ENCODE measurements at places on chromosomes 7 and 10.
A peak's percentile ranks its signal among the peaks of the same experiment; 100 is the strongest.

DNA sequence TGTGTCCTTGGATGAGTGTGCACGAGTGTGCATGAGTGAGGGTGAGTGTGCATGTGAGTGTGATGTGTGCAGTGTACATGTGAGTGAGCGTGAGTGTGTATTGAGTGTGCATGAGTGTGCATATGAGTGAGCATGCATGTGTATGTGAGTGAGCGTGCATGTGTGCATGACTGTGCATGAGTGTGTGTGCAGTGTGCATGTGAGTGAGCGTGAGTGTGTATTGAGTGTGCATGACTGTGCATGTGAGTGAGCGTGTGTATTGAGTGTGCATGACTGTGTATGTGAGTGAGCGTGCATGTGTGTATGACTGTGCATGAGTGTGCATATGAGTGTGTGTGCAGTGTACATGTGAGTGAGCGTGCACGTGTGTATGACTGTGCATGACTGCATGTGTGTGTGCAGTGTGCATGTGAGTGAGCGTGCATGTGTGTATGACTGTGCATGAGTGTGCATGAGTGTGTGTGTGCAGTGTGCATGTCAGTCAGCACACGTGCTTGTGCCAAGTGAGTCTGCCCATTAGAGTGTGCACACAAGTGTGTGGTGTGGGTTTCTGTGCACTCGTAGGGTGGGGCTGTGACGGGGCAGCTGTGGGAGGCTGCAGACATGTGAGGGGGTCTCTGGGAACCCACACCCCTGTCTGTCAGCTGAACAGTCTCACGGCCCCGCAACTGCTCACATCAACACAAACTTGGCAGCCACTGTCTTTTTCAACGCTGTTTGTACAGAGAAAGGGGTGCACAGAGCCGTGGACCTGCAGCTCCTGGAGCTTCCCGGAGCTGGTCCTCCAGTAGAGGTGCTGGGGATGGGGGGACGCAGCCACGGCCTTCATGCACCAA lies 14.8 kb downstream of the FOXL3 start:
- H3K4me1 ChIP-seq = no peaks in the 10 kb centered on the region
- no peak overlapping the region for H3K27ac ChIP-seq
- H3K27me3 ChIP-seq = peaks cover 2% of the 10 kb centered on the region
- H3K4me3 ChIP-seq = no peak overlapping the region
- DNase-seq = no peak

- H3K4me1 ChIP-seq = no peaks in the 10 kb centered on the region
- H3K4me3 ChIP-seq = no peak overlapping the region
- H3K36me3 ChIP-seq = no peaks in the 10 kb centered on the region
- no peak overlapping the region for H3K27ac ChIP-seq
- peak; percentile 84 for DNase-seq
- H3K27me3 ChIP-seq = no peaks in the 10 kb centered on the region
Observed at GRCh38 chr7:47435889-47436312, 146.0 kb downstream of the TNS3 start.

- no peaks in the 10 kb centered on the region for H3K36me3 ChIP-seq
- no peak overlapping the region for H3K27ac ChIP-seq
- DNase-seq = no peak
- H3K4me3 ChIP-seq = no peak overlapping the region
- H3K27me3 ChIP-seq = peaks cover 18% of the 10 kb centered on the region
- H3K4me1 ChIP-seq = peaks cover 4% of the 10 kb centered on the region
Observed at GRCh38 chr10:12482587-12482986, 133.2 kb downstream of the CAMK1D start.

DNA sequence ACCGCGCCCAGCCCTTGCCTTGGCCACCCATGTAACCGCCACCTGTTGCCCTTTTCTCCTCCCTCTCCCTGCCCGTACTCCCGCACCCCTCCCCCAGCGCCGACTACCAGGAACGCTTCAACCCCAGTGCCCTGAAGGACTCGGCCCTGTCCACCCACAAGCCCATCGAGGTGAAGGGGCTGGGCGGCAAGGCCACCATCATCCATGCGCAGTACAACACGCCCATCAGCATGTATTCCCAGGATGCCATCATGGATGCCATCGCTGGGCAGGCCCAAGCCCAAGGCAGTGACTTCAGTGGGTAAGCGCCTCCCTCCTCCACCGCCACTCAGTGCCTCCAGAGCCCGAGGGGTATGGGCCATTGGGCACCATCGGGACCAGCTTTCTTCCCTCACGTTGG lies 18.7 kb downstream of the LDB3 start:
- no peak overlapping the region for H3K4me3 ChIP-seq
- H3K4me1 ChIP-seq = peaks cover 23% of the 10 kb centered on the region
- no peaks in the 10 kb centered on the region for H3K36me3 ChIP-seq
- no peak for DNase-seq
- no peak overlapping the region for H3K27ac ChIP-seq
- H3K27me3 ChIP-seq = no peaks in the 10 kb centered on the region

DNA sequence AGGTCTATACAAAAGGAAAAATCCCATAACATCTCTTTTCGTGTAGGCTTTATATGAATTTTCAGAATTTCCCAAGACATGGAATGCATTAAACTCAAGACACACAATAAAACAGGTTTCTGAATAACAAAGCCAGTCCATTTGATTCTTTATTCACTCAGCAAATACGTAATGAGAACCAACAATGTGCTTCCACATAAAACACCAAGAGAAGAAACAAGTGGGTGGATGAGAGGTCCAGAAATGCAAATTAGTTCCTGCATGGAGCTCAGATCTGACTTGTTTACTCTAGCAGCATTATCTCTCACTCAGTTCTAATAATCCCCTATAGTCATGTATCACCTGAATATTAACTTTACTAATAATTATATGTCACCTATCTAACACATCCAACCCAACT lies 249.5 kb downstream of the LRRTM3 start:
- DNase-seq = no peak
- no peaks in the 10 kb centered on the region for H3K4me1 ChIP-seq

DNA sequence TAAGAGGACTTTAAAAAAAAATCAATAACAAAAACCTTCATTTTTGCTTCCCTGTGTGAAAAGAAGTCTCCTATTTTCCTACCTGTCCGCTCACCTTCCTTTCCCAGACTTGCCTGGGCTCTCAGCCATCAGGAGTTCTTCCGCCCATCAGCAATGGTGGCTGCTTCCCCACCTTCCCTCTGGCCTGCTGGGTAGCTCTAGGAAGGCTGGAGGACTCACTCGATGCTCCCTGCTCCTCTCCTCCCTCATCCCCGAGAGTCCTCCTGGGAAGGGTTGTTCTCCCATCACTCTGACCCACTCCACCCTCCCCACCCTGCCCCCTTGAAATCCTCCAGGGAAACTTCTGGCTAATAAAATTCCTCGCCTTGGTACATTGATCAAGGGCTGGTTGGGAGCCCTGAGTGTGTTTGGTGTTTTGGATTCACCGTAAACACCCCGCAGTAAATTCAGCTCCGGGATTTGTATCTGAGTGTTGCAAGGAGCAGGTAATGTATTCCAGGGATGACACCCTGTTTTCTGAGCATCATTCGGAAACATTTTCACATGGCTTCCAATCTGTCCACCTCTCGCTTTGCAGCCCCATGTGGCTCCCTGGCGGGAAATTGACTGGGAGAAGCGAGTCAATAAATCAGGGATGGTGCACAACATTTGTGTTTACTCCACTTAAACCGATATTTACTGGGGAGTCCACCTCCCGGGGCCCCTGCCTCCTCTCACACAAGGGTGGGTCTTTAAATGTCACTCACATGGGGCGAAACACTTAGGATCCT lies 126.4 kb upstream of the SDK1 start:
- DNase-seq = no peak
- no peaks in the 10 kb centered on the region for H3K36me3 ChIP-seq
- H3K4me1 ChIP-seq = no peaks in the 10 kb centered on the region
- no peaks in the 10 kb centered on the region for H3K27me3 ChIP-seq

DNA sequence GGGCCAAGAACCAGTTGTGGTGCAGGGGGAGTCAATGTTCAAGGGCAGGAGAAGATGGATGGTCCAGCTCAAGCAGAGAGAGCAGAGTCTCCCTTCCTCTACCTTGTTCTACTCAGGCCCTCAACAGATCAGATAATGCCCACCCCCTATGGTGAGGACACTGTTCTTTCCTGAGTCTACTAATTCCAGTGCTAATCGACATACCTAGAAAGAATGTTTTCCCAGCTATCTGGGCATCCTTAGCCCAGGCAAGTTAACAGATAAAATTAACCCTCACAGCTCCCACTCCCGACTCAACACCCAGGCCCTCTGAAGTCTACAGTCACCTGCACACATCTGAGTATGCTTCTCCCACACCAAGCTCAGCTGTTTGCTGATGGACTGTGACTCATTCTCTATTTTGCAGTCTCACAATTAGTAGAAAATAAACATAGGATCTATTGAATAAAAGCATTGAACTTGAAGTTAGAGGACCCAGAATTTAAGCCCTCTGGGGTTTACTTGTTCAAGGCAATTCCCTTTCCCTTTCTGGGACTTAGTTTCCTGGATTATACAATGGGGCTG lies 17.1 kb downstream of the COL13A1 start:
- no peaks in the 10 kb centered on the region for H3K36me3 ChIP-seq
- no peak overlapping the region for H3K27ac ChIP-seq
- no peak overlapping the region for H3K4me3 ChIP-seq

DNA sequence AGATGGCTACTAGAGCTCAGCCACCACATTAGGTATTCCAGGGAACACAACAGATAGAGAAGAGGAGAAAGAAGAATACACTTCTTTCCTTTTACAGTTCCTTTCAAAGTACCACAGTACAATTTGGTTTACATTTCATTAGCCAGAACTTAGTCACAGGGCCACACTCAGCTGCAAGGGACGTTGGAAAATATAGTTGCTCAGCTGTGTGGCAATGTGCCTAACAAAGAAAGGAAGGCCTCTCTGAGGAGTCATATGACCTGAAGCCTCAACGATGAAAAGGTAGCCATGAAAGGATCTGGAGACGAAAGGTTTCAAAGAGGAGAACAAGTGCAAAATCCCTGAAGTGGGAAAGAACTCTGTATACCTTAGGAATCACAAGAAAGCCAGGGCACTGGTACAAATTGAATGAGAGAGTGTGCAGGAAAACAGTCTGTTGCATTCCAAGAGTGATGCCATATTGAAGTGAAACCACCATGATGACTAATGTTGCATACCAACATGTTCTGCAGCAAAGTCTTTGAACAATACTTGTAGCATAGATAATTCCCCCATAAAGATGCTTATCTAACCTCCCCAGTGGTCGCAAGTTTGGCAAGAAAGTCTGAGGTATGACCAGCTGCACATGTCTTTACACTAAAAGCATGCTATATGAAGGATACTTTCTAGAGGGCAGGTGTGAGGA lies 278.9 kb downstream of the HPSE2 start:
- H3K4me3 ChIP-seq = no peak overlapping the region
- no peaks in the 10 kb centered on the region for H3K27me3 ChIP-seq
- H3K36me3 ChIP-seq = no peaks in the 10 kb centered on the region
- no peak overlapping the region for H3K27ac ChIP-seq

DNA sequence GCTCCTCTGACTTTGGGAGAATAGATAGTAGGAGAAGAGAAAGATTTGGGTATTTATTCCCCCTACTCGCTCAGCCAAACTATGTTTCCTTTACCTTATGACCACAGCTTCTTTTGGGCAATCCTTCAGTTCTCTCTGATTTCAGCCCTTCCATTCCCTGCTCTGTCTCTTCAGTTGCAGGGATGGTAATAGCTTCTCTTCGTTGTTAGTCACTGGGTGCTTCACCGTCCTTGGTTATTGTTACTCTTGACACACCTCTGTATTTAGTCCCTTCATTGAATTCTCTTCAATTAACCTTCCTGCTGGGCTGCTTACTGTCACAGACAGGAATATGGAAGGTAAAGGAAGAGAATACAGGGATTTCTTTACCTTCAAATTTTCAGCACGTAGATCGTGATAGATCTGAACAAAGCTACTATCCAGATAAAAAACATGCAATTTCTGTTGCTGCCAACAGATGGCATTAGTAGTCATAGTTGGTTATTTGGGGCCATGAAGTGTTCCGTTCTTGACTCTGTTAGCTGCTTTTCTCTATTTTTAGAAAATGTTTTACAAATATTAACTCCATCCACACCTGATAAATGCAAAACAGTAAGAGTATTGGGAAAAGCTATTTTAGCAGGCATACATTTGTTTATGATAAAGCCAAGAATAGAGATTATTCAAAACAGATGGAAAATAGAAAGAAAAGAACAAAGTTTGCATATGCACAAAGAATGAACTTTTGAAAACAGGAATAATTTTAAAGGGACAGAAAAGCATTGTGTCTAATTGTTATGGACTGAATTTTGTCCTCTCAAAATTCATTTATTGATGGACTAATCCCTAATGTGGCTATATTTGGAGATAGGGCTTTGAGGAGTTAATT lies 14.0 kb upstream of the PTTG1IP2 start:
- H3K36me3 ChIP-seq = no peaks in the 10 kb centered on the region
- H3K27me3 ChIP-seq = no peaks in the 10 kb centered on the region
- no peaks in the 10 kb centered on the region for H3K4me1 ChIP-seq
- no peak overlapping the region for H3K4me3 ChIP-seq
- H3K27ac ChIP-seq = no peak overlapping the region

Measured in lung (tissue), 17 donors.